Activated naive CD4-positive, alpha-beta T cell treated with anti-CD3 and anti-CD28 coated beads, Interleukin-2, amount 50 U/mL, for 16 hours (primary cell): ENCODE measurements at places on chromosomes 12 and 14.
A peak's percentile ranks its signal among the peaks of the same experiment; 100 is the strongest.

- no peak for DNase-seq
Measured at GRCh38 chr12:116265351-116266147, 11.9 kb downstream of the MED13L start.

- no peak for DNase-seq
Measured at GRCh38 chr14:80390906-80391305, 179.6 kb upstream of the DIO2 start.

DNA sequence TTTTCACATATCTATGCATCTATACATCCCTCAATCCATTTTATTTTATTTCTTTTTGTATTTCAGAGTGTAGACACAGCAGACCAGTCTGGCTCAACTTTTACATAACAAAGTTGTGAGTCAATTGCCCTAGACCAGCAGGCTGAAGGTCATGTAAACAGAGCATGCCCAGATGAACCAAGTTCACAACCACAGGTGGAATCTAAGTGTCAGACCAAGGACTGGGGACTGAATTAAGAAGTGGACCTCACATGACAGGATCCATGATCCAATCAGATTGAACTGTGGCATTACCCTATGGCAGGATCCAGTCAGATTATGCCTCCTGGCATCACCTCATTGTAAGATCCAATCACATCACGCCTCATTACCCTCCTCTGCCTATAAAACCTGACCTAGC, 455.8 kb downstream of the SOX5 start:
- DNase-seq: no peak

DNA sequence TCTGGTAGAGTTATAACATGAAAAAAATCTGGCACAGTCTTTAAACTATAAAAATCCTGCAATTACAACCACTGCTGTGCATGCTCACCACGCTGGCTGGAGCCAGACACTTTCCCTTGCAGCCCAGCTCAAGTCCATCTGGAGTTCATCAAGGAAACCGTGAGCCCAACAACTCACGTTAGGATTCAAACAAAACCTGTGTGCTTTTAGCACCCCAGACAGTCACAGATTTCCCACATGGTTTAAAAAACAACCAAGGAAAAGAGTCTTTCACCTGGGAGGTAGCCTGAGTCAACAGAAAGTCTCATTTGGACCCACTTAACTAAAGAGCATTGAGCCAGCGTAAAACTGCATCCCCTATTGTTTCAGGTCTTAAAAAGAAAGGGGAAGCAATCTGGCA, 4.7 kb downstream of the LRIG3 start:
- DNase-seq: no peak

DNA sequence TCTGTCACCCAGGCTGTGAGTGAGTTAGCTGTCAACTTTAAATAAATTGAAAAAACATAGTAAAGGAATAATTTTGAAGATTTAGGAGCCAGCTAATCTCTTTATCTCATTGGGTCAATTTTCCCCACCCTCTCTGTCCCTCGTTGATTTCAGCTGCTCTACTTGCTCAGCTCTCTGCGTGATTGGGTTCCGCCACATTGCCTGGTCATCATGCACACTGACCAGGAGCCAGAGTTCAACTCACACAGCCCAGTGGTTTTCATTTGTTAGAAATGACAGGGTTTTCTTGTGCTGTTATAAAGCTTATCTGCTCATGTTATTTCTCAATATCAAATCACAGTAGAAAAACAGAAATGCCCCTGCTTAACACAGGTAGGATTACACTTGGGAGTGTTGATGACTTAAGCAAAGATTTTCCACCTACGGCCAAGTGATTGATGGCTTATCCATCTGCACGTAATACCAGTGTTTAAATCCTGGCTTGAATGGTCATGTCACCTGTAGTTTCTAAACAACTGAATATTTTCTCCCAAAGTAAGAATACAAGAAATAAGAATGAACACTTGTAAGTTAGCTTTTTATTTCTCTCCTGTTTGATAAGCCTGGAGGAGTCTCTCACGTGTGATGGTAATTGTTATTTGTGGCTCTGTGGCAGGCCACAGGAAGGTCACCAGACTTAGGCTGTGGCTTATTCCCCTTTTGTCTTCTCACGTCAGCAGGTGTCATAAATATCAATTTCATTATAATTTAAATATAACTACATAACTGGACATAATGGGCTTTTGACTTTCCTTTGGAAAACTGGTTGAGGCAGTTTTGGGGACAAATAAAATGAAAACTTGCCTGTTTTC, 367.2 kb upstream of the DDHD1 start:
- DNase-seq: no peak

GRCh38 chr14:71960494-71961353, 28.5 kb downstream of the RGS6 start:
- DNase-seq: no peak

DNA sequence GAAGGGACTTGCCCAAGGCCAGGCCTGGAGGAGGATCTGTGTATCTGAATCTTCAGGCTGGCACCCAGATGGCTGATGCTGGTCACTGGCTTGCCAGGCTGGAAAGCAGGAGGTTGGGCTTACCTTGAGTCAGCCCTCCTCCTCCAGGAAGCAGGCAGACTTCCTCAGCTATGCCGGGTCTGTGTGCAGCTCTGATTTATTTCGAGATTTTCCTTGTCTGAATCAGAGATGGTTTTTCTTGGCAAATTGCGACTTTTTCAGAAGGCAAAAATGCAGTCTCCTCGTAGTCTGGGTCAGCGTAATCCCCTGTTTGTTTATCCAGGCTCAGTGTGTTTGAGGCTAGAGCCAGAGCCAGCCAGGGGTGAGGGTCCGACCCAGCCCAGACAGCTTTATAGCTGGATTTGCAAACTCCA, 48.9 kb downstream of the SMOC1 start:
- DNase-seq: no peak

GRCh38 chr14:93219103-93219726, 12.2 kb downstream of the UBR7 start:
- peak; percentile 46 for DNase-seq

- DNase-seq: no peak
Measured at GRCh38 chr14:60565211-60565610, 56.3 kb downstream of the SIX6 start.

DNA sequence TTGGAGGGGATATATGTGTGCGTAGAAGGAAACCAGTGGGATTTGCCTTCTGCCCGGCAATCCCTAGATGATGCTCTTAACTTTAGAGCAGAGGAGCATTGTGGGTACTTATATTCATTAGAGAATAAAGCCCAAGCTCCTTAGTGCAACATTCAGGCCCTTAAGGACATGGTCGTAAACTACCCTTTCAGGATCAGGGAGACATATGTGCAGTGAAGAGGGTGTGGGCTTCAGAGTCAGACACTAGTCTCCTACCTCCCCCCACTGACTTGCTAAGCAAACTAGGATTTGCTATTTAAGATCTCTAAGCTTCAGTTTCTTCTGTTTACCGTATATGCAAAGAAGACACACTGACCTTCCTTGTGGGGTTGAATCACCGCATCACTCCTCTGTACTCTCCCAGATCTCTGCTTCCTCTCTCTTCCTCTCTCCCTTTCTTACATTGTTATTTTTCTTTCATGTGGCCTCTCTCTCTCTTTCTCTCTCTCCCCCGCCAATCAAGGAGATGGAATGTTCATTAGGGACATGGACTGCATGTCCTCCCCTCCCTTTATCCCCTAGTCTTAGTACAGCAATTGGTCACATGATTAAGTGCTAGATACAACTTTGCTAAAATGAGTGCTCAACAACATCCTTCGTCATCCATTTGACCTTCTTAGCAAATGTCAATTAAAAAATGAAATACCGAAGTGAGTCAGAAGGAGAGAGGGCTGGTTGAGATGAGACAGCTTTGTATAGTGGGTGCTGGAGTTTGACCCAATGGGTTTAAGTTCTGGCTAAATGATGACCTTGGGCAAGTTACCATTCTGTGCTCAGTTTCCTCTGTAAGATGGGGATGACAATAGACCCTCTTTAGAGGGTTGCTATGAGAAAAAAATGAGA, 91.7 kb downstream of the TMX1 start:
- DNase-seq: no peak

DNA sequence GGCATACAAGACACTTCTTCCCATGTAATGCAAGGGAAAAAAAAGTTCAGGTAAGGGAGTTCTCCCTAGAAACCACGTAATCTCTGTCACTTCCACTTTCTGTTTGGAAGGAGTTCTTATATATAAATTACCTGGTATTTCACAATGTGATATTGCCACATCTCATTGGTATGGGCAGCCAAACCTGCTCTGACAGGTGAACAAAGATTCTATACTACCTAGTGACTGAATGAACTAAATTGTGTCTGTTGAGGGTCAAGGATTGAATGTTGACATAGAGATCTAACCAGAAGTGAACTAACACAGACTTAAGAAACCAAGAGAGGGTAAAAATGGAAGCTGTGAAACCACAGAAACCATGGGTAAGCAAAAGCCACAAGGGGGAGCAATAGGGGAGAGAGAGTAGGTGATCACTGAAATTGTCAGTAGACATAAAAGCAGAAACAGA, 161.3 kb downstream of the RPL10L start:
- DNase-seq: no peak

DNA sequence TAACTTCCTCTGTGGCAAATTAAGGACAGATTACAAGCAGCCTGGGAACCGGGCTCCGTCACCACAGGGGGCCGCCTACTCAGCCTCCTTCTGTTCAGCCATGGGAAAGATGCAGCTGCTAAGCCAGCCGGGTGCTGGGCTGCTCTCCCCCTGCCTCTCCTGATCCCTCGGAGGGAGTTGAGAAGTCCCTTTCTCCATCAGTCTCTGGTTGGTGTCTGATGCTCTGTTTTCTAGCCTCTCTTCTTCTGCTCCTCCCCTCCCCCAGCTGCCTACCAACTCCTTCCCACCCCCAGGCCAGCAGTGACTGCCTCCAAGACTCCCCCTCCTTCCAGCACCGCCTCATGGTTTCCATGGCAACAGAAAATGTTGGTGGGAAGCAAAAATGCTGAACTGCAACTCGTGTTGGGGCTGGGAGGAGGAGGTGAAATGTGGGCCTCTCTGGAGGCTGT, 486.7 kb downstream of the APAF1 start:
- no peak for DNase-seq

- peak; percentile 68 for DNase-seq
Measured at GRCh38 chr12:122123051-122123760, 44.6 kb downstream of the MLXIP start.

GRCh38 chr14:50830932-50831725, at the start of gene NIN:
TSS of gene NIN (minus strand) at chr14:50831162. CDS start at chr14:50822056, 9,106 bp downstream.
- peak; percentile 81 for DNase-seq

- DNase-seq: no peak
Measured at GRCh38 chr12:131573631-131574394, 137.1 kb upstream of the SFSWAP start.

- DNase-seq: no peak
Measured at GRCh38 chr12:116916122-116916521, 5.4 kb downstream of the FBXW8 start.

DNA sequence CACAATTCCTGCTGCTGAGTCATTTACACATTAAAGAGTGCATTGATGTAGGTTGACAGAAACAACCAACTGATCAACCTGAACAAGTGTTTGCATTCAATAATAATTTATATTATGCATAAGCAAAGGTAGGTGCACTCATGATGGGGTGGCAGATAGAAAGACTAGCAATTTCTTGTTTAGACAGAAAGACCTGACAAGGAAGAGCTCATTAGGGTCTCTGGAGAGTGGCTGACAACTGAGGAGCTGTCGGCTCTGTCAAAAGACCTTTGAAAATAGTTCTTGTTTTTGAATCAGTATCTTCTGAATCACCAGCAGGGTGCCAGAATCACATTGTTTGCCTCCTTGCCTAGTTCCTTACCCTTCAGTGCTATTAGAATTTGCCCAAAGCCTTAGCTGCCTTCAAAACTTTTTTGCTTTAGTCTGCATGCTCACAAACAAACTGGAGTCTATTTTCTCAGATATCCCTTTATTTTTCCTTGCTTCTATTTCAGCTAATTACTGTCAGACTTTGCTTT, 234.7 kb downstream of the BTG1 start:
- no peak for DNase-seq

GRCh38 chr12:105740369-105740768, 398.4 kb downstream of the NUAK1 start:
- no peak for DNase-seq

DNA sequence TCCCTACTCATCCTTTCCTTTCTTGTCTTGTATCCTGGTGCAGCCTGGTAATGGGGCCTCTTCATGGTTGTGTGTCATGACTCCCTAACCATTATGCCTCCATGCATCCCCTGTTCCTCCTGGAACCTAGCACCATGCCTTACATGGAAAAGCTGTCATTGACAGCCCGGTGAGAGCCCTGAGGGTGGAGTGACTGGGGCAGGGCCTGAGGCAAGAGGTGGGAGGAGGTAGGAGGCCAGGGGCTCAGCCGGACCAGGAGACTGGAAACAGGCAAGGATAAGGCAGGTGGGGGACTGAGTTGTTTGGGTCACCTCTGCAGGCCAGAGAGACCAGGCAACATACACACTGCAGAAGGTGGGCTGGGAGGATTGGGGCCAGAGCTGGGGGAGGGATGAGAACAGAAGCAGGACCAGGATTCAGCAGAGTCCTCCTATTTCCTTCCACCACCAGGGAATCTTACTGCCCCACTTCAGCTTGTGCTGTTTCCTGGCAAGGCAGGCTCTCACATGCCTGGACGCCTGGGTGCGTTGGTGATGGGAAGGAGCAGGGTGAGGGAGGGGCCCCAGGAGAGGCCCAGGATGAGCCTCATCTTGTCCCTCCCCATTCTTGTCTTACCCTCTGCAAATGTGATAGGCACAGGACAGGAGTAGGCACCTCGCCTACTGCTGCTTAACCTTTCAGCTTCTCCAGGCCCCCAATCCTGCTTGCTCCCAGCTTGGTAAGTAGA, at the start of gene LTB4R2:
TSS of gene LTB4R2 (plus strand) at position 603 of the 727 bp plus-strand sequence. CDS start 525 bp downstream, outside the sequence.
- no peak for DNase-seq

DNA sequence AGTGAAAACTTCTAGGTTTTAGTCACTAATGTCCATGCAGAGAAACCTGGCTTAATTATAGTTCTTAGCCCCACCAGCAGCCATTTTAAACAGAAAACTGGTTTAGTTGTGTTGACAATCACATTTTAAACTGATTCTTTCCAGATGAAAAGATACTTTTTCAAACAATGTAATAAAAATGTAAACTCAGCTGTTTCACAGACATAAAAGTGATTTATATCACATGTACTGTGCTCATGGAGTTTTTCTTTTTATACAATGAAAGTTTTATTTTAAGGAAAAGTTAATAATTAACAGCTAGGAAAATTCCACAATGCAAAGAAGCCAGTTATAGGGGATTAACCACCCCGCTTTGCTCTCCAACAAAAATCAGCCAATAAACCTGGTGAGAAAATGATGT, 129.7 kb downstream of the PAX9 start:
- DNase-seq: no peak

DNA sequence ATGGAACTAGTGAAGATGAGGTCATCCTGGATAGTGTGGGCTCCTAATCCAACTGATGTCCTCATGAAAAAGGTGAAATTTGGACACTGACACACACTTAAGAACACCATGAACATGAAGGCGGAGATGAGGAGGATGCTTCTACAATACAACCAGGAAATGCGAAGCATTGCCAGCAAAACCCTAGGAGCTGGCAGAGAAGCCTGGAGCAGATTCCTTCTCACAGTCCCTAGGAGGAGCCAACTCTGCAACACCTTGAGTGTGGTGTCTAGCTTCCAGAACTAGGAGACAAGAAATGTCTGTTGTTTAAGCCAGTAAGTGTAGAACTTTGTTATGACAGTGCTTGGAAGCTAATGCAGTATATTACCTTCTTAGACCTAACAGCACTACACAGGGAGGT, 191.9 kb upstream of the PWP1 start:
- DNase-seq: no peak

GRCh38 chr14:101018561-101019290, 115.2 kb upstream of the RTL1 start:
- no peak for DNase-seq
